AG20443 (cell line): ENCODE measurements at places on chromosomes 2 and 18.

GRCh38 chr2:207530160-207531031 lies 634 bp downstream of the CREB1 start:
- DNase-seq = peak; percentile 57

- DNase-seq = no peak
Measured at GRCh38 chr2:232103140-232103737, 141.7 kb downstream of the DIS3L2 start.

GRCh38 chr2:20600756-20601325 lies 50.1 kb downstream of the HS1BP3 start:
- no peak for DNase-seq

- DNase-seq = no peak
Measured at GRCh38 chr2:239751679-239752355, 273.3 kb downstream of the NDUFA10 start.

DNA sequence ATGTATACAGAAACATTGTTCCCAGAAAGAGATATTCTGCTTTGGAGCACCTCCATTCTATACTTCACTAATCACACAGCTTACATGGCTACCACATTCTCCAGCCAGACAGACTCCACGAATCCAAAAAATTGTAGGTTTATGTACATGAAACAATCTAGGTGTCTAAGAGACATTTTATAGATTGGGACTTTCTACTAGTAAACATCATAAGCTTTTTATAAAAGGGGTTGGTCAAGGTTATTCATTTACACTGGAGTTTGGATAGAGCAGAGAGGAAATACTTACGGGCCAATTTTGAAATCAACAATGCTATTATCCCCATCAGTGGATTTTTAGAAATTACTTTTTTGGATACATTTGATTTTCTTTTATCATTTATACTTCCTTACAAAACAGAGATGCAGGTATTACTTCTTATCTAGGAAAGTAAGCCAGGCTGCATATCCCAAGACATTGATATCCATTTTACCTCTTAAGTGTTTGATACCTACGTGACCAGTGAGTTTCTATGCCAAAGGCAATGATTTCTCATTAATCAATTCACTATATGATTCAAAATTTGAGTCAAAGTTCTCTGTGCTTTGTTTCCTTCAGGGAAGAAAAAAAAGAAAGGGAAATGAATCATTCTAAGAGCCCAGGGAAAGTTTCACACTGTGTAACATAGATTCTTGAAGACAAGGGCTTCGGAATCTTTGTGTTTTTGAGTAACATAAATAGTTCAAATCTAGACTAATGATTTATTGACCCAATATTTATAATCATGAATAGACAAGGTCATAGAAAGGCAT lies 140.5 kb downstream of the PTH2R start:
- no peak for DNase-seq

- no peak for DNase-seq
Measured at GRCh38 chr2:68203587-68203986, 45.9 kb downstream of the PNO1 start.

- DNase-seq = no peak
Measured at GRCh38 chr18:55346961-55347740, 240.8 kb downstream of the TCF4 start.

DNA sequence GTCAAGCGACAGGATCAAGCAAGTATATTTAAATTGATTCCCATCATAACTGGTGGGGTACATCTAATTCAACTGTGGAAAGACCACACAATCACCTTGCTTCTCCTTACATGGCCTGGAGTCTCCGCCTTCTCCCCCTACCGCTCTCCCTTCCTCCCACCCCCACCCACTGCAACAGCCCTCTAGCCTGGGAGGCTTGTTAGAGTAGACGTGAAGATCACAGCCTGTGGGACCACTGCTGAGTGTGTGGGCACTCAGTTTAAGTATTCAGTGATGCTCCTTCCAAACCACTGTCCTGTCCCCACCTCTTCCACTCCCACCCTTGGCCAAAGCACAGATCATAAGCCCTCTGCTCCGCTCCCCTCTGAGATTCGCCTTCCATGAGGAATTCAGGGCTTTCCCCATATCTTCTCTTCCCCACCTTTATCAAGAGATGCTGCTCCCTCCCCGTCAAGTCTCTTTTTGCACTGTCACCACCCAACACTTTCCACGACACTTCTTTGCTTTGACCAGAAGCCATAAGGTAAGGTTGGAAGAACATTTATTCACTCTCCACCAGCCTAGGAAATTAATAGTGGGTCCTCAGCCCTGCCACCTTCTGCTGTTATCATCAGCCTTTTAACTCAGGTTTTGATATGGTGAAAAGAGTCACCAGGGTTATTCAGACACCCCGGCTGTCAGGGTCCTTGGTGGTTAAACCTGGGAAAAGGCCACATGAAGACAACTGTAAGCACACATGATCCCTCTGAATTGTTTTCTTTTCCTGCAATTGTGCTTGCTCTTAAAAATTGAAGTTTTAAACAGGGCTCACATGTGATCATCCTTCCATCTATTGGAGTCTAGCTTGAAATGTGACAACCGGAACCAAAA lies 1.7 kb downstream of the METTL4 start:
- no peak for DNase-seq

DNA sequence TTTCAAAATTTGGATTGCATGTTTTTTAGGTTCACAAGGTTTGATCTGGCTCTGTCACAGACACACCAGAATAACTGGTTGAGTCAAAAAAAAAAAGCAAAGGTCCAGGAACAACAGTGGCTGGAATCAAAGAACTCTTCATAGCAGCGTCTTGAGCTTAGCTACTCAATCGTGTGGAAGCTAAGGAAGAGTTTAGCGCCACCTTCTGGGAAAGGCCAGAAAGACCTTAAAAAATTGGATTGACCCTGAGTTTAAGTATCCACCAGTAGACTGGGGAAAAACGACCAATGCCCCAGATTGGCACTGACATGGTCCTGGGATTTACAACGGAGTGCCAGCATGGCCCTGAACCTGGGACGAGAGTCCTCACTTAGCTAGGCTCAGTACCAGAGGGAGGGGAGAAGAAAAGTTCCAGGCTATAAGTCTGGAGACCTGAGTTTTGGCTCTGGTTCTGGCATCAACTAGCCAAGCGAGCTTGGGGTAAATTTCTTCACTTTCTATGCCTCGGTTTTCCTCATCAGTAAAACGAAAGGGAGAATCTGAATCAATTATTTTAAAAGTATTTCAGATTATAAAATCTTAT lies 71.1 kb upstream of the TFCP2L1 start:
- peak; percentile 73 for DNase-seq

DNA sequence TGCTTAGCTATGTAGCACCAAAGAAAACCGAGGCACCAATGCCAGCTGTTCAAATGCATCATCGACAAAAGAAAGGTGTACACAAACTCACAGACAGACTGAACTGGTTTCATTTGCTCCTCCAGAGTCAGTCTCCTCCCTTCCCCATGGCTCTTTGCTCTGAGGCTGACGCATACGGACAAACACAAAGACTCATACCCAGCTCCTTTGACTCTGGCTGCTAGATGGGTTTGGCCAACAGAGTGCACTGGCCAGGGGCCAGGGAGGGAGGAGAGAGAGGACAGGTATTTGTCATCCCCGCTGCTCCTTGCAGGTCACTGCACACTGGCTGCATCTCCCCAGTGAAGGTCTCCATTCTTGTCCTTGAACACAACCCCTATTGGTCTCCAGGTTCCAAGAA lies 40.7 kb downstream of the DNER start:
- no peak for DNase-seq

GRCh38 chr2:201233192-201233811 lies 27.0 kb upstream of the CASP8 start:
- no peak for DNase-seq

DNA sequence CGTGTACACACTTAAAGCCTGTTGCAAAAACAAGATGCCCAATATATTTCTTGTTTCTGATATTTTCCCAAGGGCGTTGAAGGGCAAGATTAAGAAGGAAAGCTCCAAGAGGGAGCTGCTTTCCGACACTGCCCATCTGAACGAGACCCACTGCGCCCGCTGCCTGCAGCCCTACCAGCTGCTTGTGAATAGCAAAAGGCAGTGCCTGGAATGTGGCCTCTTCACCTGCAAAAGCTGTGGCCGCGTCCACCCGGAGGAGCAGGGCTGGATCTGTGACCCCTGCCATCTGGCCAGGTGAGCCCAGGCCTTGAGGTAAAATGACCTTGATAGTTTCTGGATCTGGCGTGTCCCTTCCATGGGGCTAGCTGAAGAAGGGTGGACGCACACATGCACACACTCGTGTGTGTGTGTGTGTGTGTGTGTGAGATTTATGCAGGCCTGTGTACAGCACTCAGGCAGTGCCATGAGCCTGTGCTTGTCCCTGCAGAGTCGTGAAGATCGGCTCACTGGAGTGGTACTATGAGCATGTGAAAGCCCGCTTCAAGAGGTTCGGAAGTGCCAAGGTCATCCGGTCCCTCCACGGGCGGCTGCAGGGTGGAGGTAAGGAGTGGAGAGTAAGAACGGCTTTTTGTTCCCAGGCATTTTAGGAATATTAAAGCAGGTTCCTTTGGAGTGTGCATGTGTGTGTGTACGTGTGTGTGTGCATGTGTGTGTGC lies 23.6 kb downstream of the MLPH start:
- no peak for DNase-seq

DNA sequence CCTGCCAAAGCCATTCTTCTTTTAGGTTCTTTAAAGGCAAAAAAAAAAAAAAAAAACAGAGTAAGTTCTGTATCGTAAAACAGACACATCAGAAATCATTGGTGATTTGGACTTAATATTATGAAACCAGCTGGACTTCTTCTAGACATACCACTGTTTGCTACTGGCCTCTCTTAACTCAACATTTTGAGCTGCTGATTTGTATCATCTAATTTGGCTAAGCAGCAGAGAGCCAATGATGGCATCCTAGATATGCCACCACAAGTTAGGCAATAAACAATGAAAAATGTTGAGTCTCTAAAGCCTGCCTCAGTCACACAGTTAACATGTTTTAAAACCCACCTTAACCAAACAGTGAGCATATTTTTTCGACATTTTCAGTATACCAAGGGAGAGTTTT lies 1034.3 kb upstream of the NXPH2 start:
- no peak for DNase-seq

GRCh38 chr2:201880579-201880978 lies 74.2 kb downstream of the CDK15 start:
- DNase-seq = no peak

DNA sequence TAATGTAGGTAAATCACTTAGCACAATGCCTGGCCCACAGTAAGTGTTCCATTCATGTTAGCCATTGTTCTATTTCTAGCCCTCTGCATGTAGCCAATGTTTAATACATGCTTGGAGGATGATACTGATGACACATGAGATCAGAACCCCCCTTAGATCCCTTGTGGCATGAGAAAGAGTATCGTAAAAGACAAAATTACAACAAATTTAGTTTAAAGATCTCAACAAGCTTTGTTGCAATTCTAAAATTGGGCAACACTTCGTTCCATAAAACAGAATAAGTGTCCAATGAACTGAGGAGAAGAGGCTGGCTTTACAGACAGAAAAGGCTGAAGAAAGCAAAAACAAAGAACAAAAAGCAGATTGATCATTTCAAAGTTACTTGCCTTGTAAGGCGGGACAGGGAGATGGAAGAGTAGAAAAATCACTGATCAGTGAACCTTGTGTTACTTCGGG lies 148.7 kb upstream of the SLC1A4 start:
- no peak for DNase-seq

DNA sequence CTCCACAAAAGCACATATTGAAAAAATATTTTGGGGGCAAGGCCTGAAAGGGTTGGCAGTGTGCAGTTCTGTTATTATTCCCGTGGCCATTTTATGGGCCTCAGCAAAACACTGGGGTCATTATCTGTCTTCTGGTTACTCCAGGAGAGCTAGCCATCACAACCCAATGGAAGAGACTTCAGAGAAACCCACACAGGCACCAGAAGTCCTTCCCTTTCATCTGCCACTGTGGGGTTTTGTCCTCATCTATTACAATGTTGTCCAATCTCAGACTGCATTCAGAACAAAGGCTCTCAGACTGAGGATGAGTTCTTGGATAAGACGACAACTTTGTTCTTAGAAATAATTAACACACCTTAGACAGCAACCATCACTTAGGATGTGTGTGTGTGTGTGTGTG lies 98.4 kb downstream of the PIEZO2 start:
- DNase-seq = no peak

DNA sequence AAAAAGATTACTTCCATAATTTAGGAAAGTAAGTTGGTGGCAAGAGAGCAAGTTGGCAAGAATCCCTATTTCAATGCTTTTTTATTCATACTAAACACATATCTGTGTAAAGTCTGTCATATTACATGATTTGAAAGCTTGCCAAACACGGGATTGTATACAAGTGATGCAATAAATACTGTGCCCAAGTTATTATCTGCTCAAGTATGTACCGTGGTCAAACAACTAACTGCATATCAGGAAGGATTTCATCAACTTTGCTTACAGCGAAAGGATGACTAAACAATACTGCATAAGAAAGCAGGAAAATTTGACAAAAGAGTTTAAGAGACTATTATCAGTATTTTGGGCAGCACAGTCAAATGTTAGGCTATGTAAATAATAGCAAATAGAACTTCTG lies 69.6 kb upstream of the SCN1A start:
- no peak for DNase-seq

- DNase-seq = no peak
Measured at GRCh38 chr2:228655331-228655730, 473.8 kb upstream of the SPHKAP start.

- no peak for DNase-seq
Measured at GRCh38 chr2:4358837-4359236, 655.5 kb downstream of the DCDC2C start.

GRCh38 chr2:120261387-120262006 lies 8.8 kb downstream of the RALB start:
- no peak for DNase-seq

- DNase-seq = no peak
Measured at GRCh38 chr2:118687192-118687591, 160.3 kb downstream of the EN1 start.

DNA sequence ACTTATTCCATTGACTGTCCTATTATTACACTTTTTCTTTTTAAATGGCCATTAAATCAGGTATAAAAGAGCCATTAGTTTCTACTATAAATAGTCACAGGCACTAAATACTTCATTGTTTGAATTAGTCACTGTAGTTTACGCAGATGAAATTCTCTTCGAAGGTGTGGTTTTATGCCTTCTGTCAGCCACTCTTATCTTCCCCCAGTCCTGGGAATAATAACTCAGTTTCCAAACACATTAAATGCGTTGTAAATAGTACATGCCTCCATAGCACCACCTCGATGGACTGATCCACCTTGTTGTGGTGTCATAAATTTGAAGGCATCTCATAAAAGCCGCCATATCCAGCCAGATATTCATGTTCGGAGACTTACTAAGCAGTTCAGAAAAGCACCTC lies 72.1 kb upstream of the PARD3B start:
- no peak for DNase-seq

GRCh38 chr2:200869014-200869413 lies 4.6 kb upstream of the CLK1 start:
- DNase-seq = no peak
